Gastrocnemius medialis (tissue), 4 donors: ENCODE measurements at places on chromosomes 5 and 9.

DNA sequence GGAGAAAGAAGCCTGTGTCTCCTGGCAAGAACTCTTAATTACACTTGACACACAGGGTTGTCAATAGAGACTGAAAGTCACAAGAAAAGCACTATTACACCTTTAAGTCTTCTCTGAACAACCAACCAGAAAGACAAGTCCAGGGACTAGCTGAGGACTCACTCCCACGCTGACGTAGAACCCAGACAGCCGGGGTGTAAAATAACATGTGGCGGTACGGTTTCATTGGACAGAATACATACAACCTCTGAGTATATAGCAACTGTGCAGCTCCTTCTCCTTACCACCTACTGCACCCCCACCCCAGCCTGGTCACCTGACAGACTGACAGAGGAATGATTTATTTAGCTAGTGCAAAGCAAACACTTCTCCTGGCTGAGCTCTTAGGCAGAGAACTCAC, 103.4 kb upstream of the RASEF start:
- no peak overlapping the region for H3K4me3 ChIP-seq
- no peak for DNase-seq
- H3K27me3 ChIP-seq, result no peaks in the 10 kb centered on the region
- no peak overlapping the region for H3K27ac ChIP-seq
- no peaks in the 10 kb centered on the region for H3K36me3 ChIP-seq

DNA sequence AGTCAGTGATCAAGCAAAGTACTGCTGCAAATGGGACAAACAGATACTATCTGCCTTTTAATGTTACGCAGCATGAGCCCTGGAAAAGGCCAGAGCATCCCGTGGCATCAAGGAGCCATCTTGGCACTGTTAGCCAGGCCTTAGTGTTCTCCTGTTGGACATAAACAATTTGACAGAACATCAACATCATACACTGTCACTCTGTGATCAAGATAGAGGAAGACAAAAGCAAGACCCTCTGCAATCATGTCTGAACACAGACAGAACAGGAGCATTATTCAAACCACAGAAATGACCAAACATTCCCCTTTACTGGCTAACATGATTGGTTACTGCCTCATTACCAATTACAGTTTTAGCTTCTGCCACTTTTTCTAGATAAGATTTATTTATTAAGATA, 21.2 kb upstream of the ROPN1L start:
- H3K36me3 ChIP-seq, result peaks cover 86% of the 10 kb centered on the region
- no peak overlapping the region for H3K4me3 ChIP-seq
- no peaks in the 10 kb centered on the region for H3K4me1 ChIP-seq
- no peak for DNase-seq
- H3K27me3 ChIP-seq, result no peaks in the 10 kb centered on the region

- no peaks in the 10 kb centered on the region for H3K27me3 ChIP-seq
- H3K4me3 ChIP-seq, result no peak overlapping the region
- peaks cover 30% of the 10 kb centered on the region for H3K4me1 ChIP-seq
- H3K36me3 ChIP-seq, result no peaks in the 10 kb centered on the region
- no peak for DNase-seq
Observed at GRCh38 chr9:126793686-126794417, 11.0 kb upstream of the ZBTB43 start.

GRCh38 chr5:123286891-123287290, 136.3 kb downstream of the CEP120 start:
- no peaks in the 10 kb centered on the region for H3K36me3 ChIP-seq
- H3K4me3 ChIP-seq, result no peak overlapping the region
- no peaks in the 10 kb centered on the region for H3K27me3 ChIP-seq
- no peak overlapping the region for H3K27ac ChIP-seq
- no peak for DNase-seq

- no peaks in the 10 kb centered on the region for H3K27me3 ChIP-seq
- H3K4me3 ChIP-seq, result no peak overlapping the region
- peaks cover 44% of the 10 kb centered on the region for H3K4me1 ChIP-seq
- H3K36me3 ChIP-seq, result no peaks in the 10 kb centered on the region
- no peak overlapping the region for H3K27ac ChIP-seq
- no peak for DNase-seq
Observed at GRCh38 chr5:142938266-142938880, 168.2 kb downstream of the ARHGAP26 start.

DNA sequence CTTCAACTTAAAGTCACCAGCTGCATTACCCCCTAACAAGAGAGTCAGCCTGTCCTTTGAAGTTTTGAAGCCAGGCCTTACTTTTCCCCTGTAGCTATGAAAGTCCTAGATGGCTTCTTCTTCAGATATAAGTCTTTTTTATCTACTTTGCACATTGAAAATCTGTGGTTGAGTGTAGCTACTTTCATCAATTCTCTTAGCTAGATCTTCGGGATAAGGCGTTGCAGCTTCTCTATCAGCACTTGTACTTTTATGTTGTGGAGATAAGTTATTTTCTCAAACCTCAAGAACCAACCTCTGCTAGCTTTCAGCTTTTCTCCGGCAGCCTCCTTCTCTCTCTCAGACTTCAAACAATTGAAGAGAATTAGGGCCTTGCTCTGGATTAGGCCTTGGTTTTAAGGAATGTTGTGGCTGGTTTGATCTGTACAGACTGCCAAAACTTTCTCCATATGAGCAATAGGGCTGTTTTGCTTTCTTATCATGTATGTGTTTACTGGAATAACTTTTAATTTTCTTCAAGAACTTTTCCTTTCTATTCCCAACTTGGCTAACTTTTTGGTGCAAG, 21.6 kb downstream of the CATSPER3 start:
- DNase-seq, result no peak
- no peaks in the 10 kb centered on the region for H3K36me3 ChIP-seq
- H3K27me3 ChIP-seq, result no peaks in the 10 kb centered on the region

- H3K27me3 ChIP-seq, result no peaks in the 10 kb centered on the region
- DNase-seq, result no peak
- no peaks in the 10 kb centered on the region for H3K4me1 ChIP-seq
Observed at GRCh38 chr5:76601470-76601869, 21.7 kb downstream of the F2RL2 start.

GRCh38 chr5:71839096-71839884, 120.2 kb downstream of the CARTPT start:
- no peaks in the 10 kb centered on the region for H3K36me3 ChIP-seq
- no peak overlapping the region for H3K27ac ChIP-seq
- no peak for DNase-seq
- no peak overlapping the region for H3K4me3 ChIP-seq

DNA sequence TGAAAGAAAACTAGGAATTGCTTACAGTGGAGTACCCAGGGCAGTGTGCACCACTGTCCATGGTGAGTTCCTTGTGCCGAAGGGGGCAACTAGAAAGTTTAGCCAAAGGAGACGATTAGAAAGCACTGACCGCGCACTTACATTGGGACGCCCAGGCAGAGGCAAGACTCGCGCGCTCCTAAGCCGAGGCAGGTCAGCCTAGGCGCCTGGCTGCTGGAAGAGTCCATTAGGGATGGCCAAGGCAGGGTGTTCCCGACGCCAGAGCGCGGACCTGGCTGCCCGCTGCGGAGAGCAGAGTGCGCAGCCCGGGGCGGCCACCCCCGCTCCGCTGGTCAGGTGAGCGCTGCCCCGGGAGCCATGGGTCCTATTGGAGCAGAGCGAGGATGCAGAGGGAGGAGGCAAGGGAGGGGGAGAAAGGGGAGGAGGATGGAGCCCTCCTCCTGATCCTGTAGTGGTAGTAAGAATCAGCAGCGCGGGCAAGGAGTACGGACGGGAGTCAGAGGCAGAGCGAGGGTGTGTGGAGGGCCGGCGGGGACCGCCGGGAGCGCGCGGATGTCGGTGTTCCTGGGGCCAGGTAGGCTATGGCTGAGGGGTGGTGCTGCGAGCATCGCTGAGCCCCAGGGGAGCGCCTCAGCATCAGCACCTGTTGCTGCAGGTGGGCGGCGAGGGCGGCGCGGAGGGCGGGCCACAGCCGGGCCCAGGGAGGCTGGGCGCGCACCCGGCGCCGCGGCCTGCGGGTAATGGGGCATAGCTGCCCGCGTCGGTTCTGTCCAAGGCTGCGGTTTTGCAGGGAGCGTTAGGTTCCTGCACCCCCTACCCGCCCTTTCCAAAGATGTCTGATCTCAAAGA, at the start of gene ADGRV1:
Gene ADGRV1 (plus strand): TSS at position 454 of the 849 bp plus-strand sequence. CDS start 99 bp downstream, at position 553.
- H3K36me3 ChIP-seq, result no peaks in the 10 kb centered on the region
- peaks cover 7% of the 10 kb centered on the region for H3K4me1 ChIP-seq
- peaks cover 42% of the 10 kb centered on the region for H3K27me3 ChIP-seq
